Pulmonary artery endothelial cell (primary cell): ENCODE measurements at places on chromosomes 5 and 9. TPM values are rescaled to one million over a fixed set of nuclear protein-coding genes. Genes with fewer than 3 reads are reported as not detected.

GRCh38 chr9:100575765-100576386 is 2.0 kb upstream of the CAVIN4 start:
- no peak for DNase-seq

DNA sequence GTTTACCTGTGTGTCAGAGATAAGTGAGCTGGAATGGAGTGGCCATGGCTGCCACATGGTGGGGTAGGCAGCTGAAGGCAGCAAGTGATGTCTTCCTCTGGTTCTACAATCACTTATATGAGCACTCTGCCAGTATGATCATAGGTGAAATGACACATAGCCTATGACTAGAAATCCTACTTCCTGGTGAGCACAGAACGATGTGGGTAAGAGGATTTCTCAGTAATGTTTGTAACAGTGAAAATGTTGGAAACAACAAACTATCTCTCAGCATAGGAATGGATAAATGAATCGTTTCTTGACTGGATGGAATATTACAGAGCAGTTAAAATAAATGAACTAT is 187.0 kb upstream of the S1PR3 start:
- no peak for DNase-seq

GRCh38 chr5:89728750-89729149 is 680.8 kb downstream of the CETN3 start:
- DNase-seq: no peak

- no peak for DNase-seq
These were observed 90.6 kb upstream of the OSMR start for GRCh38 chr5:38755181-38755580.

GRCh38 chr9:92962846-92963245 is 15.5 kb downstream of the FGD3 start:
- no peak for DNase-seq

- no peak for DNase-seq
These were observed 185.0 kb downstream of the DAB2IP start for GRCh38 chr9:121836366-121836885.

- DNase-seq: no peak
These were observed 139.9 kb upstream of the ACOT12 start for GRCh38 chr5:81533629-81534405.

- DNase-seq: no peak
These were observed 32.9 kb downstream of the OCLN start for GRCh38 chr5:69525490-69525889.

GRCh38 chr5:22242532-22242931 is 610.6 kb downstream of the CDH12 start:
- DNase-seq: no peak

- DNase-seq: no peak
These were observed 122.4 kb downstream of the MVB12B start for GRCh38 chr9:126448865-126449577.

GRCh38 chr5:68746643-68747420 is 347.0 kb upstream of the SLC30A5 start:
- DNase-seq: no peak

The PTGDS gene
- not detected in 2 replicates for total RNA-seq

The ANKRD34B gene
- total RNA-seq: not detected in 2 replicates

The MRRF gene
- 41.3 and 42.6 TPM in 2 replicates for total RNA-seq
